ENCODE measurements at places on chromosomes 16 and 17. TPM values are rescaled to one million over a fixed set of nuclear protein-coding genes. Genes with fewer than 3 reads are reported as not detected.

Gene CYGB
- total RNA-seq = 126 TPM

Gene VPS9D1
- total RNA-seq = 7.3 TPM

Gene SRSF2
- total RNA-seq = 164 TPM

Gene RNF112
- total RNA-seq = 3.4 TPM

Gene ARHGDIG
- not detected for total RNA-seq

Gene TM4SF5
- not detected for total RNA-seq

Gene EEF2K
- total RNA-seq = 23.0 TPM

Gene KRTAP4-5
- total RNA-seq = not detected

Gene TP53TG3F
- not detected for total RNA-seq

Gene CD300H
- not detected for total RNA-seq

Gene TBC1D3B
- 0.62 TPM for total RNA-seq

Gene RNF151
- total RNA-seq = not detected

Gene KRTAP9-1
- not detected for total RNA-seq

Gene TBC1D16
- 56.9 TPM for total RNA-seq

Gene ABCA8
- total RNA-seq = 103 TPM

Gene RNF135
- total RNA-seq = 17.0 TPM

Gene TBC1D3E
- not detected for total RNA-seq

Gene TP53TG3D
- total RNA-seq = not detected

Measured in cardiac ventricle fibroblast (primary cell).